Left ventricle myocardium inferior (tissue), 1 donor: ENCODE measurements at places on chromosomes 1 and 21. TPM values are rescaled to one million over a fixed set of nuclear protein-coding genes. Genes with fewer than 3 reads are reported as not detected.
A peak's percentile ranks its signal among the peaks of the same experiment; 100 is the strongest.

The LGR6 gene
- 0.60 TPM for total RNA-seq

The FASLG gene
- total RNA-seq, result not detected

DNA sequence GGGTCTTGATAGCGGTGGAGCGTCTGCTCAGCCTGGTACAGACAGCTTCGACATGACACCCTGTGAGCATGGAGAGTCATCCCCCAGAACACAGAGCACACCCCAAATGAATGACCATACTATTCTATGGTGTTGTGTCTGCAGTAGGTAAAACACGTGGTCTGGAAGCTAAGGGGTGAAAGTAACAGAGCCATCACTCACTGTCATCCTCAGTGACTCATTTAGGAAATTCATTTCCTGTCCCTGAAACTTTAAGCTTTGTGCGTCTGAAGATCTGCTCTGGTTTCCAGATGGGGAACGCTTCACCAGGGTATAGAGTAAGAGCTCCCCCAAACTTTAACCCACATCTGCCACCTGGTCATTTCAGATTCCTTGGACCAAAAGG lies 94.8 kb upstream of the DISP3 start:
- no peak for DNase-seq

DNA sequence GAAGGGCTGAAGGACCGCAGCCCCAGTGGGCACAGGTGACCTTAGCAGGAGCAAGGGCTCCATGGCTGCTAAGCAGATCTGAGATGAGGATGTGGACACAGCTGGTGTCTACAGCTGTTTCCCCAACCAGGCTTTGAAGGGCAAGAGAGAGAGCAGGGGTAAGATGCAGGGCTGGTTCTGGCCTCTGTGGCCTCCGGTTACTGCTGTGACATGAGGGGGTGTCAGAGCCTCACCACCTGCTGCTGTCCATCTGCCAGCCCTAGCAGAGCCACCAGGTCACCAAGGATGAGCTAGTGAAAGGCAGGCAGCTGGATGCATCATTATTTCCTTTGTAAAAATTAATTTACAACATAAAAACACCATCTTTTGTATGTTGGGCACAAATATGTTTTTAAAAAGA lies 33.4 kb downstream of the OBSCN start:
- no peak for DNase-seq

The HCRTR1 gene
- total RNA-seq, result 0.44 TPM

The RAP1GAP gene
- 6.2 TPM for total RNA-seq

GRCh38 chr1:26607186-26607585 lies 77.6 kb downstream of the RPS6KA1 start:
- DNase-seq, result no peak

The CD164L2 gene
- not detected for total RNA-seq

The PADI2 gene
- total RNA-seq, result 0.49 TPM

The KDF1 gene
- 0.27 TPM for total RNA-seq

DNA sequence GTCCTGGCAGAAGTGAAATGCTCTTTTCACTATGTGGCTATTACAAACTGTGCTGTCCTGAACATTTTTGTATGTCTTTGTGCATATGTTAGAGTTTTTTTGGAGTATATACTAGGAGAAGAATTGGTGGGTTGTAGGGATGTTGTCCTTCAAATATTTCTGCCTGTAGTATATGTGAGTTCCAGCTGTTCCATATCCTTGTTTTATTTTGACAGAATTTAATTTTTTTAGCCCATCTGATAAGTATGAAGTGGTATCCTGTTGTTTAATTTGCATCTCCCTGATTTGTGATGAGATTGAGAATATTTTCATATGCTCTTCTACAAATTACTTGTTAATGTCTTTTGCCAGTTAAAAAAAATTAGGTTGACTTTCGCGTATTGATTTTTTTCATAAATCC lies 34.3 kb downstream of the NEK7 start:
- no peak for DNase-seq

- DNase-seq, result no peak
Measured at GRCh38 chr1:58395355-58395754, 151.2 kb downstream of the OMA1 start.

The TNFRSF18 gene
- total RNA-seq, result not detected

DNA sequence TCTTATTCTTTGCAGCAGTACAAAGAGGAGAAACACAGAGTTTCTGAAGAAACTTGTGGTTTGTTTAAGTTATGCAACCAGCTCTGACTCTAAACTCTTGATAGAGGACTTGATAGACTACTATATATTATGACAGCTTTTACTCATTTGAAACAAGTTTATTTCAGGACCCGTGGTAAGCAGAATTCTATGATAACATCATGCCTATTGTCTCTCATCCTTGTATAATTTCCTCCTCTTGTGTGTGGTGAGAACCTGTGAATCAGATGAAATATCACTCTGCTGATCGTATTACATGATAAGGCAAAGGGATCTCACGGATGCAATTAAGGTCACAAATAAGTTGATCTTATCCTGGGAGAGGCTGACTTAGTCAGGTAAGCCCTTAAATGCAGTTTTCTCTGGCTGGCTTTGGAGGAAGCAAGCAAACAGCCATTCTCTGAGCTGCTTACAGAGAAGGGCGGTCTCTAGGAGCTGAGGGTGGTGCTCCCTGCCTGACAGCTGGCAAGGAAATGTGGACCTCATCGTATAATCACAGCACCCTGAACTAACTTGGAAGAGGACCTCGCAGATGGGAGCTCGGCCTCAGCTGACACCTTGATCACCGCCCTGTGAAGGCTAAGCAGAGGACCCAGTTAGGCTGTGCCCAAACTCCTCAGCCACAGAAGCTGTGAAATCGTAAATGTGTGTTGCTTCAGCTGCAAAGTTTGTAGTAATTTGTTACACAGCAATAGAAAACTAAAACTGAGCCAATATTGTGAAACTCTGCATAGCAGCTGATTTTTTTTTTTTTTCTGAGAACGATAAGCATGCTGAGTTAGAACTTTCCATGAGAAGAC lies 151.1 kb upstream of the DPT start:
- DNase-seq, result peak; percentile 20

DNA sequence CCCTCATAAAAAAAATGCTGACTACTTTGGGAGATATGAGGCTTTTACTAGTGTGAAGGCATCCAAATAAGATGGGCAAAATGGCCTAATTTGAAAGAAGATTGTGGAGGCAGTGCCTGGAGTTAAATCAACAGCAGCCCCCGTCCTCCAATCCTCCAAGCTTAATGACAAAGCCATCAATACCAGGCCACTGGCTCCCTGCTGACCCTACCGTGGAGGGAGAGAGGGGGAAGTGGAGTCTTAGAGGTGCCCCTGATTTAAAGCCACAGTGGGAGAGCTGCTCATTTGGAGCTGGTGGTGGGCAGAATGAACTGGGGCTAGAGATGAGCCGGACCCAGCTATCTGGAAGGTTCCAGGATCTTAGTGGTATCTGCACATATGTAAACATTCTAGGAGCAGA lies 24.3 kb upstream of the KNCN start:
- DNase-seq, result no peak

DNA sequence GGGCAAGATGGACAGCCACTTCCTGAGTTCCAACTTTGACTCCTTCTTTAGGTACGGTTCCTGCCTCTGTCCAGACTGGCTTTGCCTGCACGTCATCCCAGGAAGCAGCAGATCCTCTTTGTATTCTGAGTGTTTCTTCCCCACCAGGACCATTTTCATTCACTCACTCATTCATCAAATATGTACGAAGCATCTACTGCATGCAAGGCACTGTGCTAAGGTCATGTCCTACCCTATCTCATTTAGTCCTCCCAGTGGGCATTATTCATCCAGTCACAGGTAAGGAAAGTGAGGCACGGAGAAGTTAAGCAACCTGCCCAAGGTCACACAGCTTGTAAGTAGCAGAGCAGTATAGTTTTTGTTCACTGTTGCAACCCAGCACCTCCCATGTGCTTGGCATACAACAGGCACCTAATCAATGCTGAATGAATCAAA lies 13.9 kb downstream of the CRYBG2 start:
- DNase-seq, result no peak

The TMPRSS15 gene
- total RNA-seq, result not detected

The MYOC gene
- 1.0 TPM for total RNA-seq

DNA sequence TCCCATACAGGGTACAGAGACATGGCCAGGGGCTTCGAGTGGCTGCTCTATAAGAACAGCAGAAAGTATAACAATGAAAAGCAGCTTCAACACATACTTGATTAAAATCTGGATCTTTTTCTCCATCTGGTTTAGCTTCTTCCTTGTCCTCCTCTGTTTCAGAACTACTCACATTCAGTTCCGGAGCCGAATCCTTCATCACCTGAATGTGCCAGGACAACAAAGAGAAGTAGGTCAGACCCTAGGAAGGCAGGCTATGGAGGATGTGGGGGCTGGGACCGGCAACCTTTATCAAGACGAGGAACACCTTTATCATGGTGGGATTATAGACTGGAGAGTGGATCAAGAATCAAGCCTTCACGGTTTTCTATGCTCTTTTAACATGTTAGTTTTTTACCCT lies 32.2 kb upstream of the RAP1GAP start:
- no peak for DNase-seq

DNA sequence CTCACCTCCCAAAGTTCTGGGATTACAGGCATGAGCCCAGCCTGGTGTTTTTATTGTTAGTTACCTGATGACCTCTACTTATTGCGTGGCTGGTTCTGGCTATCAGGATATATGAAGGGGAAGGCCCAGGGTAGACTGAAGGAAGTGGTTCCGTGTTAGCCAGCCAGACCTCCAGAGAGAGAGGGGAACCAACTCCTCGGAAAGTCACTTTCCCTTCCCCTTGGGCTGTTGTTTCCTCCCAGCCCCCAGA lies 2.5 kb upstream of the RCSD1 start:
- no peak for DNase-seq

The LAMC2 gene
- total RNA-seq, result 1.2 TPM

DNA sequence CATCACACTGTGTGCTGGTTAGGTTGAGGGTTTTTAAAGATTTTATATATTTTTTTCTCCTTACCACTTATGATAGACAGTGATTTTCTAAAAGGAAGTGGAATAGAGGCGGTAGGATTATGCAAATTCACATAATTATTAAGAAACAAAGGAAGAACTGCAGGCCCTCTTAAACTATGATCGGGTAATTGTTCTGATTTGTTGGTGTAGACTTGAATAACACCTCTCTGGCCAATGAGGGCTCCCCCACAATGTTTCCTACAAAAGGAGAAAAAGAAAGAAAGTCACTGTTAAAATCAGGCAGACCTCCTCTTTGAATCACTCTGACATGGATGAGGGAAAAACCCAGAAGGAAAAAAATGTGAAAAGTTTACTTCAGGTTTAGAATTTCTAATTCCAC lies 241.6 kb downstream of the RPS6KC1 start:
- DNase-seq, result no peak

- no peak for DNase-seq
Measured at GRCh38 chr1:56803561-56804156, 15.5 kb downstream of the FYB2 start.

DNA sequence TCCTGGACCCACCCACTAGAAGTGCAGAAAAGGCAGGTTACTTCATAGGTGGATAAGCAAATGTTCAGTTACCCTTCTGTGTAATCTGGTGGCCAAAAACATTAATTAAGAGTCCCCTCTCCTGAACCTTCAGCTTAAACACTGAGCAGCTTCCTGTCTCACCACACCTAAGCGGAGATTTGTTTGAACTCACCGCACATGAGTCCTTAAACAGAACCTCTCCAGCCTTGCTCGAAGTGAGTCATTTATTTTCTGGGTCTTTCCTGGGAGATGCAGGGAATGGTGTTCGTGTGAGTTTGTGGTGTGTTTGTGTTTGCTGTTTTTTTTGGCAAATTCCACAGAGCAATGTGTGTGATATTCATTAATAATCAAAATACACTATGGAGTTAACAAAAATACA lies 7.6 kb upstream of the FNBP1L start:
- DNase-seq, result no peak

DNA sequence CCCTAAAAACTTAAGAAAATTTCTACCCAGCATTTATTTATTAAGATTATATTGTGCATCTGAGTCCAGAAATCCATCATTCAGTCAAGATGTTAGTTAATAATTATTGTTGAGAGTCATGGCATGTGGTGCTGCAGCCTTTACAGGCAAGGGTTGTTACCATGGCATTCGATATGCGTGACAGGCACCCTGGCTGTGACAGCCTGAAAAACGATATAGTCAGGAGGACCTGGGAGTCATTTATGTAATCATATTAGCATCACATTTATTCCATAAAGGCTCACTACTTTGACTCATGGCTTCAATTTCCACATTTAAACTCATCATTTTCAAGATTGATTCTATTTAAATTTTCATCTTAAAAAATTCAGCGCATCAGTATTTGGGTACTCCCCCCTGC lies 68.0 kb downstream of the CACHD1 start:
- DNase-seq, result no peak

The SH2D5 gene
- not detected for total RNA-seq

The SPEN gene
- 20.8 TPM for total RNA-seq

DNA sequence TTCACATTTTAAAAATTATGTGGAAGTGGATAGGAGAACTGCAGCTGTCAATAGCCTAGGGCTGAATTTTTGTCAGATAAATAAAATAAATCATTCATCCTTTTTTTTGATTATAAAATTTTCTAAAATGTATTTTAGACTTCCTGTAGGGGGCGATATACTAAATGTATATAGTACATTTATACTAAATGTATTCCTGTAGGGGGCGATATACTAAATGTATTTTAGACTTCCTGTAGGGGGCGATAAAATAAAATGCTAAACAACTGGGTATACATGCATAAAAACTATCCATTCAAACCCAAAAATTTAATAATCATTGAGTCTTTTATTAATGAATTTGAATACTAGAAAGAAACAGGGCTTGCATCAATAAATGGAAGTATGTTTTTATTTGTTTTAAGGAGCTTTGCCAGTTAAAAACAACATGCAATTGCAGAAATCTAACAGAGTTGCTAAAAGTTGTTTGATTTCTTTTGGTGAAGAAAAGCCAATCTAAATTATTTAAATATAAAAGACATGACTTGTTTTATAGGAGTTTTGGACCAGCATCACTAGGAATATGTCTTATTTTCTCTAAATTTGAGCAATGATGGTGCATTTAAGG lies 31.4 kb downstream of the CLCA1 start:
- no peak for DNase-seq

- DNase-seq, result no peak
Measured at GRCh38 chr1:89669441-89669840, 36.5 kb downstream of the LRRC8C start.
